Cerebellar cortex (tissue), 1 donor: ENCODE measurements at places on chromosomes 2 and 18.

GRCh38 chr2:189165656-189166380 lies 13.7 kb downstream of the COL5A2 start:
- DNase-seq, result no peak

GRCh38 chr2:162282765-162283425 lies 35.6 kb downstream of the IFIH1 start:
- DNase-seq, result no peak

GRCh38 chr2:100820523-100821254 lies 750 bp downstream of the NPAS2 start:
- DNase-seq, result no peak

DNA sequence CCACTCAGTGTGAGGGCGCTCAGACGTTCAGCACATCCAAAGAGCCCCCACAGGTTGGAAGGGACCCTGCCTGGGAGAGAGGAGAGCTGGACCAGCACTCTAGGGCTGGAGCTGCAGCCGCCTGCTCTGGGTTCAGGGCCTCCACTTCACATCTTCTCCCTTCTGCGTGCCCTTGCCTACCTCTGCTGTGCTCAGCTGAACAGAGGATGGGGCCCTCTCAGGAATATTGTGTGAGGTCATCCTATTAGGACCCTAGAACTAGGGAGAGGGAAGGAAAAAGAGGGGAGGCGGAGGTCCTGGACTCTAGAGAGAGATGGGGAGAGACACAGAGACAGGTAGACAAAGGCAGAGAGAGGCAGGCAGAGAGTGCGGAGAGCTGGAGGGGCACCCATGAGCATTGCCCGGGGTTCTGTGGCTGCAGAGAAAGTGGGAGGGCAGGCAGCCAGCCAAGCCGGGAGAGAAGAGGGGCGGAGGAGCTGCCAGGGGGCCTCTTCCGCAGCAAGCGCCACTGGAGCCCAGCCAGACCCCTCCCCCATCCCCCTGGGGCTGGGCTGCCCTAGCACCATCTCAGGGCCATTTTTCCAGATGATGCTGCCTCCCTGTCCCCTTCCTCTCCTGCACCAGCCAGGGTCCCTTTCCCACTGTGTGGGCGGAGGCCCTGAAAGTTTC lies 8.3 kb upstream of the TNS1 start:
- no peak for DNase-seq

DNA sequence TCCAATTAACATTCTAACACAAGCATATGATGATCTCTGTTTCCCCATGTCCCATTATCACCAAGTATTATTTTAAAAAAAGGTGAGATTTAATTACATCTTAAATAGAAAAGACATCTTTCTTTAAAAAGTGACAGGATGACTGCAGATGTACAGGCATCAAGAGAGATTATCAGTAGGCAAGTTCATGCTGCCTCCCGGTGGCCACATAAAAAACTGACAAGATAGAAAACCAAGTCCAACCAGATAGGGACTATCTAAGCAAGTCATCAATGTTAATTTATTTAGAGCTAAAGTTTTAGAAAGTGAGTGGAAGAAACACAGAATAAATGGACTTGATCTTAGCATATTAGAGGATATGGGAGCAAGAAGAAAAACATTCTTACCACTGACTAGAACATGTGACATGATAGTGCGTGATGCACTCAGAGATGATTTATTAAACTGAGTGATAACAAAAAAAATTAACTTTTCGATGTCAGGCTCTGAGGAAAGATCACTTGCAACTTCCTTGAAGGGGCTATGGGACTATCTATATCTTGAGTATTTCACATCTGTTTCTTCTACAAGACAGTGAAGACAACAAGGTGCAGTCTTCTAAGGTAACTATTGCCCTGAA lies 5.4 kb upstream of the TDRD15 start:
- DNase-seq, result peak; percentile 37

DNA sequence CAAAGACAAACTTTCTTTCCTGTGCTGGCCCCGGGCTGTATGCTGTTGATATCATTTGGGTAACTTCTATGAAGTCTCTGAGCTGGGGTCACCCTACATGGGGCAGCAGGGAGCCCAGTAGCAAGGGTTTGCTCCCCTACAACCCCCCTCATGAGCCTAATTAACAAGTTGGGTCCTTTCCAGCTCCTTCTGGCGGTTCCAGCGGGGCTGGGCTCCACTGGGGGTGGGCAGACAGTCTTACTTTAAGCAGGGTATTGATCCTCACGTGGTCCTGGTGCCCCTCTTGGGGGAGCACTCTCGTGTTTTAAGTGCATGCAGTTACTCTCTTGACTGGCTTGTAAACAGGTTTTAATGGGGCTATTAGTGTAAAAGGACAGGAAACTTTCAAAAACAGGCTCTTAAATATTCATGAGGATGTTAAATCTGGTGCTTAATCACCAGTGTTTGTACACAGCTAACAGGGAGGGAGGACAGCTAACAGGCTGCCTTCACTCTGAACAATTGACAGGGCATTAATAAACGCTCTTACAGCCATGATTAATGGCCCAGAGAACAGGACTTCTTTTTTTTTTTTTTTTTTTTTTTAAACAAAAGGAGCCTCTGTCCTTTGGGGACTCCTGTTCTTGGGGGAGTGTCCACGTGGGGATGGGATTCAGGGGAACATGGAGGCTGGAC lies 36.6 kb upstream of the SKOR2 start:
- no peak for DNase-seq

- no peak for DNase-seq
Measured at GRCh38 chr2:30226144-30227032, 4.9 kb upstream of the LBH start.

GRCh38 chr2:233853883-233854240 lies 473 bp downstream of the HJURP start:
- no peak for DNase-seq

GRCh38 chr2:158815658-158816057 lies 20.5 kb downstream of the DAPL1 start:
- no peak for DNase-seq

GRCh38 chr2:31324016-31324633 lies 90.2 kb downstream of the EHD3 start:
- no peak for DNase-seq

- no peak for DNase-seq
Measured at GRCh38 chr2:50902365-50902764, 129.6 kb downstream of the NRXN1 start.
